ENCODE measurements at places on chromosomes 3 and 15. TPM values are rescaled to one million over a fixed set of nuclear protein-coding genes. Genes with fewer than 3 reads are reported as not detected.

CORO2B gene
- not detected for total RNA-seq

DNA sequence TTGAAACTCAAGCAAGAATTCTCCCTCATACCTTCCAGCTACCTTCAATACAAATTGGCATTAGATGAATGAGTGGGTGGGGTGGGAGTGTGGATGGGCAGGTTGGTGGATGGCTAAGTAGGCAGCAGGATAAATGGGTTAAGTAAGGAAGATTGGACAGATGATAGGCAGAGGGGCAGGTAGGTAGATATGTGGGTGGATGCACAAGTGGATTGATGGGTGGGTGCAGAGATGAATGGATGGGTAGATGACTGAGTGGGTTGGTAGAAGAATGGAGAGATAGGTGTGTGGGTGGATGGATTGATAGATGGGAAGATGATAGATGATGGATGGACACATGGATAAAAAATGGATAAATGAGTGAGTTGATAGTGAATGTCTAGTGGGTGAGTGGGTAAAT lies 27.6 kb downstream of the VIPR1 start:
- no peak for DNase-seq

- DNase-seq, result no peak
Measured at GRCh38 chr3:33313331-33313730, 36.1 kb downstream of the FBXL2 start.

- peak; percentile 76 for DNase-seq
Measured at GRCh38 chr3:51099794-51100535, 285.1 kb upstream of the MANF start.

GRCh38 chr3:157501863-157502262 lies 1.4 kb downstream of the VEPH1 start:
- DNase-seq, result no peak

DNA sequence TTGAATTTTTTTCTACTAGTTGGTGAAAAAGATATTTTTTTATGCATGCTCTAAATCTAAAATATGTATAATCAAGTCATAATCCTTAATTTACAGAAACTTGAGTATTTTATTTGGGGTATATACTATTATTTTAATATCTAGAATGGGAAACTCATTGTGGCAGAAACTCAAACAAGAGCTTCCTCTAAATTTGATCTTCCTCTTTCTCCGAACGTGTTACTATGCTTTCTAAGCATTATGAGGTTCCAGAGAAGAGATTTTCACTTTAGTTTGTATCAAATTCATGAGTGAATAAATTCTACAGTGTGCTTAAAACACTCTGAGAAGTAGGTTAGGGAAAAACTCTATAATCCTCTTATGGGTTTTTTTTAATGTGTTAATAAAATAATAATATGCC lies 173.1 kb downstream of the POTEB3 start:
- DNase-seq, result no peak

DNA sequence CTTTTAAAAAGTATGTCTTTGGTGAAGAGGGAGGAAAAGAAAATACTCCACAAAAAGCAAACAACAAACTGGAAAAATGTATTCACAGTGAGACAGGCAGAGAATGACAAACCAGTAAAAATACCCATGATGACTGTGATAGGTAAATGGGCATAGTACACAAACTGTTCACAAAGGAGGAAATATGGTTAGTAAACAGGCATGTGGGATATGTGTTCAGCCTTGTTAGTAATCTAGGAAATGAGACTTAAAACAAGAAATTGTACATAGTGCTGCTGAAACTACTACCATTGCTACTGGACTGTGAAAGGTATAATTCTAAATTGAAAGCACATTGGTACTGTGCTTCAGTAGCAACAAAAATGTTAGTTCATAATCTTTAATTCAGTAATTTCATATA lies 50.1 kb downstream of the UBE2E2 start:
- DNase-seq, result no peak

- no peak for DNase-seq
Measured at GRCh38 chr3:150861851-150862250, 43.4 kb downstream of the MINDY4B start.

- DNase-seq, result no peak
Measured at GRCh38 chr3:55416331-55416821, 70.7 kb downstream of the WNT5A start.

DNA sequence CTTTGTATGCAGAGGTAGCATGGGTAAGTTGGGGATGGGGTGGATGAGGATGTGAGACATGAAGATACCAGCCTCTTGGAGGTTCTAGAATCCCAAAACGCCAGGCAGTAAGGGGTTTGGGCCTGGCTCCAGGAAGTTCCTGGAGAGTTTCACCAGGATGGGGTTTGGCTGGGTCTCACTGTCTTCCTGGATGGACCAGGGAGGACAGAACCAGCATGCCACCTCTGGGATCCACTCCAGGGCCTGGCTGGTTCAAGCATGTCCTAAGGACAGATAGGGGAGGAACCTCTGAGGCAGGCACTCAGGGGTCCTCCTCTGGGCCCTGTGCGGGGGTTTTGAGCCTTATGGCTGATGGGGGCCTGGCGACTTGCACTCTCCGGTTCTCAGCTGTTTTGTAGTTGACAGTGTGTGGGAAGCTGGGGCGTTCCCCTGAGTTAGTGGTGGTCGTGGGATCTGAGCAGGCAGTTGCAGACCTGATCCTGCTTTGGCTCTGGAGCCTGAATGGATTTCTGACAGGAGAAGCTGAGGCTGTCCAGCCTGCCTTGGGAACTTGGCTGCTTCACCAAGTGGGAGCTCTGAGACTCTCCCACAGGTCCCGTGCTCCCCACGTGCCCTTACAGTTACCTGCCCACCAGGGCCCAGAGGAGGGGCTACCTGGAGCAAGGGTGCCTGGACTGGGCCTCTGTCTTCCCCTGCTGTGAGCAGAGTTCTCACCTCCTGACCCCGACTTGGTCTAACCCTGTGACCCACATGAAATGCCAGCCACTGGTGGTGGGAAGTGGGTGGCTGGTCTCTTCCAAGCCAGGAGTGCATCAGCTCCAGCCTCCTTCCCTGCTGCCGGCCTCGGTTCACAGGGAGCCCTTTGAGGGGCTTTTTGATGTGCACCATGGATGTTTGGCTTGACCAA lies 128.4 kb downstream of the EEFSEC start:
- no peak for DNase-seq

DNA sequence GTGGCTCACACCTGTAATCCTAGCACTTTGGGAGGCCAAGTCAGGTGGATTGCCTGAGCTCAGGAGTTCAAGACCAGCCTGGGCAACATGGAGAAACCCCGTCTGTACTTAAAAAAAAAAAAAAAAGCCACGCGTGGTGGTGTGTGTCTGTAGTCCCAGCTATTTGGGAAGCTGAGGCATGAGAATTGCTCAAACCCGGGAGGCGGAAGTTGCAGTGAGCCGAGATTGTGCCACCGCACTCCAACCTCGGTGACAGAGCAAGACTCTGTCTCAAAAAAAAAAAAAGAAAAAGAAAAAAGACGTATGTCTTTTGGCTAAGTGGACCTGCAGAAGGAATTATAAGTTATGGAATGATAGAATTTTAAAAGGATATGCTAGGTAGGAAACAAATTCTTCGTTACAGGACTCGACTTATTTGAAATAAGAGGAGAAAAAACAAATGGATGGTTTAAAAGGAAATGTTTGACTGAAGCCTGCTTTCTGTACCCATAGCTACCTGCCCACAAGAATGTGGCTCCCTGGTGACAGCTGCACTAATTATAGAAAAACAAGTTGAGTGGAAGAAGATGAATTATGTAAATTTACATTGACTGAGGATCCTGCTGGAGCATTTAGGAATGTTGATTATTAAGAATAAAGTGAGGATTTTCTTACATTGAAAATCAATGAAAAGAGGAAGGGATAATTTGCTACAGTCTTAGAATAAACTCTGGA lies 36.0 kb upstream of the SKIL start:
- DNase-seq, result peak; percentile 62

FBXW12 gene
- not detected for total RNA-seq
